ENCODE measurements at places on chromosomes 16 and 17. TPM values are rescaled to one million over a fixed set of nuclear protein-coding genes. Genes with fewer than 3 reads are reported as not detected.

GRCh38 chr17:57657211-57657610, 87.9 kb downstream of the CCDC182 start:
- H3K4me1 ChIP-seq: no peaks in the 10 kb centered on the region
- no peak for DNase-seq
- H3K36me3 ChIP-seq: peaks cover 2% of the 10 kb centered on the region
- H3K27ac ChIP-seq: no peak overlapping the region
- no peaks in the 10 kb centered on the region for H3K27me3 ChIP-seq
- H3K4me3 ChIP-seq: no peak overlapping the region

DNA sequence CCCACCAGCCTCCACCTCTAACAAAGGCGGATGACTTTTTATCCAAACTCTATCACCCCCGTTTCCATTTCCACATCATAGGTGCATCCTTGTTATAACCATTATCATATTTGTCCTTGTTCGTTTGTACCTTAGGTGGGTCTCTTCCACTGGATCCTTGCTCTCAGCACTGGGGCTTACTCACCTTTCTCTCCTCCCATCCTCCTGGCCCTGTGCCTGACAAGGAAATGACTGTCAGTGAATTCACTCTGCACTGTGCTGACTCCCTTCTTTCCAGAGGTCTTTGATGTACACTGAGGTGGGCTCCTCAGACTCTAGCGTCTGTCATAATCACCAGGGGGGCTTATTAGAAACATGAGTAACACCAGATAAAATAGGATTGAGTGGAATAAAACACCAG, 3.1 kb downstream of the GSG1L2 start:
- H3K4me3 ChIP-seq: no peak overlapping the region
- no peak overlapping the region for H3K27ac ChIP-seq
- DNase-seq: no peak
- H3K27me3 ChIP-seq: peaks cover 8% of the 10 kb centered on the region
- no peaks in the 10 kb centered on the region for H3K36me3 ChIP-seq

DNA sequence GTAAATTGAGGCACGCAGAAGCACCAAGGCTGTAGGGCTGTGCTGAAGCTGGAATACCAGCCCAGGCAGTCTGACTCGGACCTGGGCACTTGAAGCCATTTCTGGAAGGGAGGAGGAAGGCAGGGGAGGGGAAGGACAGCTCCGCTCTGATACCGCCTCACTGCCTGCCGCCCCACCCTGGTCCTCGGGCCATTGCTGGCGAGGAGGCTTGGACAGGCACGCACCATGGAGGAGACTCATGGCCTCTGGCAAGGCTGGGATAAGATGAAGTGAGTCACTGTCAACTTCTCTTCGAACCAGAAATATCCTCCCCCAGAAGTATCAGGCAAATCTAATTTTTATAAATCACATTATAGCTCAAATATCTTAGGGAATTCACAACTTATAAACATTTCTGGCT, 81.3 kb downstream of the SDK2 start:
- no peak overlapping the region for H3K4me3 ChIP-seq
- no peaks in the 10 kb centered on the region for H3K36me3 ChIP-seq
- H3K27ac ChIP-seq: no peak overlapping the region

DNA sequence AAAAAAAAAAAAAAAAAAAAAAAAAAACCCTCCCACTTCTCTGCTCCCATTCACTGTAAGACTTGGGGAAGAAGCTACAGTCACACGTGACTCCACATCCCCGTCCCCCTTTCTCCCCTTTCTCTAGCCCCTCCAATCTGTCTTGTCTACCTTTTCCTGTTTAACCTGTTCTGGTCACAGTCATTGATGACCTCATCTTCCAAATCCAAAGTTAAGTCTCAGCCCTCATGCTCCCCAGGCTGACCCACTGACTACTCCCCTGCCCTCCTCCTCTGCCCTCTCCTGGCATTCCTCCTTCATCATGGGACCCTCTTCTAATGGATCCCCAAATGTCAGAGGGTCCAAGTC, 1.6 kb upstream of the CDH5 start:
- peaks cover 49% of the 10 kb centered on the region for H3K27me3 ChIP-seq
- H3K4me1 ChIP-seq: no peaks in the 10 kb centered on the region

DNA sequence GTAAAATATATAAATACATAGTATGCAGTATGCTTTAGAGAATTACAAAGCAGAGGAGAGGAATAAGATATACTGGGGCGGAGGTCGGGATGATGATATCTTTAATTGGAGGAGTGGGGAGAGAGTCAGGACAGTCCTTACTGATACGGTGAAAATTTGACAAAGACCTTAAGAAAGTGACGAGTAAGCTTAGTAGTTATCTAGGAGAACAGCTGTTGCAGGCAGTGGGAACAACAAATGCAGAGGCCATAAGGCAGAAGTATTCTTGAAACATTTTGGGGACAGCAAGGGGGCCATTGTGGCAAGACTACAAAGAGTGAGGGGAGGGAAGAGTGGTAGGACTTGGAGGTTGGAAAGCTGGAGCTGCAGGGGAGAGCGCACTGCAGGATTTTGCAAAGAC, 22.3 kb upstream of the CDC6 start:
- H3K27me3 ChIP-seq: no peaks in the 10 kb centered on the region
- no peak for DNase-seq
- H3K4me1 ChIP-seq: peaks cover 14% of the 10 kb centered on the region
- no peak overlapping the region for H3K27ac ChIP-seq
- H3K4me3 ChIP-seq: no peak overlapping the region

DNA sequence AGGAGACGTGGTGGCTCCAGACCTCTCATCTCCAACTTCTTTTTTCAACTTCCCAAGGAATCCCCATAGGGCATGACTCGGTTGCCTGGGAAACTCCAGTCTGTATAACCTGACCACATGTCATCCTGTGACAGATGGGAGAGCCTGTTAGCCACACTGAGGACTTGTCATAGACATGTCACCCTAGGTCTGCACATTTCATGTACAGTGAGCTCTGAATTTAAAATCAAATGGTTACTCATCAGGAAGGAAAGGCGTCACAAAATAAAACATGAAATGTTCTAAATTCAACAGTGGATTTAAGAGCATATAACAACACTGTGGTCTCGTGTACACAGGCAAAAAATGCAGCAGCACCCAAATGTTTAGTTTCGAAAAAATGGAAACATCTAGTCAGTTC, 22.2 kb upstream of the ADAMTS18 start:
- H3K4me1 ChIP-seq: no peaks in the 10 kb centered on the region
- no peak for DNase-seq
- peaks cover 11% of the 10 kb centered on the region for H3K27me3 ChIP-seq
- H3K27ac ChIP-seq: no peak overlapping the region
- peaks cover 2% of the 10 kb centered on the region for H3K36me3 ChIP-seq
- no peak overlapping the region for H3K4me3 ChIP-seq

GRCh38 chr17:61416540-61417363, 17.1 kb downstream of the TBX2 start:
- peaks cover 31% of the 10 kb centered on the region for H3K27me3 ChIP-seq
- H3K36me3 ChIP-seq: no peaks in the 10 kb centered on the region
- peak; percentile 69 for DNase-seq
- H3K4me3 ChIP-seq: no peak overlapping the region
- no peak overlapping the region for H3K27ac ChIP-seq

- DNase-seq: peak; percentile 38
- peaks cover 13% of the 10 kb centered on the region for H3K36me3 ChIP-seq
- no peaks in the 10 kb centered on the region for H3K27me3 ChIP-seq
- H3K4me1 ChIP-seq: peaks cover 62% of the 10 kb centered on the region
Observed at GRCh38 chr16:74626741-74627416, 20.0 kb upstream of the GLG1 start.

DNA sequence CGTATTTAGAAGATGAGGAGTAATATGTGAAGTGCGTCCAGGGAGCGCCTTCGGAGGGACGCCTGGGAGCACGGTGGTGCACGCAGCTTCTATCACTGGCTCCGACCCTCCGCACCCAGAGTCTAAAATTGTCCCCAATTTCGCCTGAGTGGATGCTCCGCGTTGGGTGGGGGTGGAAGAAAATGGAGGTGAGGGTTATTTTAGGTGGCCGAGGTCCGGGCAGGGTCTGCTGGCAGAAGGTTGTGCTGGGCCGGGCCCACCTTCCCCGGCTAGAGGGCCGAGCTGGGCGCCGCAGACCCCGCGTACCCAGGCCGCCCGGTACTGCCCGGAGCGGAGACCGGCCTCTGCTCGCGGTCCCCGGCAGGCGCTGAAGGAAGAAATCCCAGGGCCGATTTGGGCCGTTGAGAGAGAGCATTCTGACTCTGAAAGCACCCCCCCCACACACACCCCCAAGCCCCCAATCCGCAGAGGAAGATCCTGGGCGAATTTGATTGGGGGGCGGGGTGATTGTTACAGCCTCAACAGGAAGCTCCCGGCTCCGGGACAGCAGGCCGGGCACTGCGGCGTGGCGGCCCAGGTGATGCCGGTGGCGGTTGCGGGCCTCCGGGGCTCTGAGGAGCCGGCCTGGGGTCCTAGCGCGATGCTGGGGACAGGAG, 3.0 kb downstream of the BAHCC1 start:
- H3K27me3 ChIP-seq: peaks cover 58% of the 10 kb centered on the region
- H3K4me1 ChIP-seq: peaks cover 30% of the 10 kb centered on the region
- no peak for DNase-seq
- peak overlapping the region; percentile 54 for H3K27ac ChIP-seq

- H3K36me3 ChIP-seq: no peaks in the 10 kb centered on the region
- H3K27ac ChIP-seq: no peak overlapping the region
- H3K4me3 ChIP-seq: no peak overlapping the region
- H3K27me3 ChIP-seq: no peaks in the 10 kb centered on the region
- no peak for DNase-seq
- H3K4me1 ChIP-seq: peaks cover 9% of the 10 kb centered on the region
Observed at GRCh38 chr16:66653581-66654350, 42.8 kb downstream of the CMTM4 start.

- no peak for DNase-seq
- peaks cover 5% of the 10 kb centered on the region for H3K4me1 ChIP-seq
- H3K27ac ChIP-seq: no peak overlapping the region
- no peak overlapping the region for H3K4me3 ChIP-seq
- no peaks in the 10 kb centered on the region for H3K27me3 ChIP-seq
- no peaks in the 10 kb centered on the region for H3K36me3 ChIP-seq
Observed at GRCh38 chr16:31148281-31148728, 1.6 kb downstream of the PRSS36 start.

Gene EZH1
- 40.9 TPM for total RNA-seq

Gene NKD1
- 0.96 TPM for total RNA-seq

Gene KCNH4
- 0.26 TPM for total RNA-seq

All from activated T-cell treated with anti-CD3 and anti-CD28 coated beads, Interleukin-2, amount 50 U/mL, for 72 hours (primary cell).